HS-27A (cell line): ENCODE measurements at places on chromosomes 5 and 9.

GRCh38 chr5:121497176-121497575 is 354.5 kb upstream of the FTMT start:
- no peak for DNase-seq

- no peak for DNase-seq
These were observed 83.5 kb upstream of the RIOK2 start for GRCh38 chr5:97266576-97266975.

DNA sequence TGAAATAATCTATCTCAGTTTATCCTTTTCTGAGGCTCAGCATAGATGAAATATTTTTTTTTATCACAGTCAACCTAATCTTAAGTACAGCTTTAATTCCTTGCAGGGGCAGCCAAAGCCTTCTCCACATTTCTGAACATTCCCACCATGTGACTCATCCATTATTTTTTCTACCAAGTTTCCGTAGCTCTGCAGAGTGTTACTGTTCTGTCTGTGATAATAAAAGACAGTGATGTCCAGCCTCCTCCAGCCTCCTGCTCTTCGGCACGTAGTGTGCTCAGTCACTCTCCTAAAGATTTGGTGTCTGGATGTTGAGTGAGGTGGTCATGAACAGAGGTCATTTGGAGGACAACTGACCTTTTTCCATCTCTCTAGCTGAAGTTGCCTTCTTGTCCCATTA is 338.1 kb upstream of the ADAMTS16 start:
- DNase-seq, result peak; percentile 17

DNA sequence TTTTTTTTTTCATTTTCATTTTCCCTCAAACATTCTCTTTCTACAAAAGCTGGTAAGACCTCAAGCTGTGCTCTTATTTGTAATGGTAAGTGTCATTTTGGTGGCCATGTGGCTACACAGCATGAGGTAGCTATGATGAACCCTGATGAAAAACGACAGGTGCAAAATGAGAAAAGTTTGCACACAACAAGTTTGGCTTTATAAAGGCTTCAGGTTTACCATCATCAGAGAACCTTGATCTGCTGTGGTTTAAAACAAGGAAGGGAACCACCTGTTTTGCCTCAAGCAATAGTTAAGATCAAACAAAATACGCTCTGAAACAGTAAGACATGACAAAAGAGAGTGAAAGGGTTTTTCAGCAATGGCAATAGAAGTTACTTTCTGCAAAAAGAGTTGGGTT is 1124.6 kb upstream of the ACO1 start:
- DNase-seq, result no peak

- no peak for DNase-seq
These were observed 103.5 kb downstream of the NTRK2 start for GRCh38 chr9:84773022-84773421.
